GM03348 (cell line): ENCODE measurements at places on chromosomes 6 and 20.

GRCh38 chr6:37822851-37823682 is 3.5 kb downstream of the ZFAND3 start:
- DNase-seq = peak; percentile 16

GRCh38 chr20:48550814-48551213 is 277.0 kb downstream of the PREX1 start:
- no peak for DNase-seq

DNA sequence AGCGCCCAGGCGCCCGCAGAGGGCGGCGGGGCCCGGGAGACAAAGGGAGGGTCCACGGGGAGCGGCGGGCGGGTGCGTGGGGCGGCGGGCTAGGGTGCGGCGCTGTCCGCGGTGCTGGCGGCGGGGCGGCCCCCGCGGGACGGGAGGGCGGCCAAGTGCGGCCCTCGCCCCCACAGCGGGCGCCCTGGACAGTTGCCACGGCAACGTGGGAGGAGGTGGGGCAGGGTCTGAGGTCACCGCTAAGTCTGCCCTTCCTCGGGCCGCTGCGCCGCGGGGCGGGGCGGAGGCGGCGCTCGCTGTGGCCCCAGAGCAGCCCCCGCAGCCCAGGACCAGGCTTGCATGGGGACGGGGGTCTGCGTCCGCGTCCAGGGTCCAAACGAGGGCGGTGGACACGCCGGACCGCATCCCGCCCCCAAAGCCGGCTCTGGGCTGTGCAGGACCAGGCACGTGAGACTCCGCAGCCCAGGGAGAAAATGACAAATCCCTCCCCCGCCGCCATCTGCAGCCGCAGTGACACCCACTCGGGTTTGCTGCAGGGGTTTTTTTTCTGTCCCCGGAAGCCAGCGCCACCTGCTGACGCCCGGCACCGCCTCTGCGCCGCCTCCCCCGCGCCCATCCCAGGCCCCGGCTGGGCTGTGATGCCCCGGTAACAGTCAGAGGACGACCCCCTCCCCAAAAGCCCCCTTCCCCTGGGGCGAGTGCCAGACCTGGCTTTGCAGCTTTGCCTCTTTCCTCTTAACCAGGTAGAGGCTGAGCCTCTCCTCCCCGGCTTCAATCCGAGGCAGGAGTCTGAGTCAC is 36.8 kb downstream of the YTHDF1 start:
- DNase-seq = peak; percentile 56

GRCh38 chr6:70901324-70901723 is 55.5 kb downstream of the B3GAT2 start:
- DNase-seq = no peak

DNA sequence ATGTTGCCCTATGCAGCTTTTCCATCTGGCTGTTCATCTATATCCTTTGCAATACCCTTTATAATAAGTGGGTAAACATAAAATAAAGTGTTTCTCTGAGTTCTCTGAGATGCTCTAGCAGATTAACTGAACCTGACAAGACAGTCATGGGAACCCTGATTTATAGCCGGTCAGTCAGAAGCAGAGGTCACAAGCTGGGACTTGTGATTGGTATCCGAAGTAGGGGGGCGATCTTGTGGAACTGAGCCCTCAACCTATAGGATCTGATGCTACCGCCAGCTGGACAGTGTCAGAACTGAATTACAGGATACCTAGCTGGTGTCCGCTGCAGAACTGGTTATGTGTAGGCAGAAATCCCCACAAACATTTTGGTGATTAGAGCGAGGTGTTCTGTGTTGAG is 39.0 kb downstream of the SLC17A5 start:
- DNase-seq = no peak
